LHCN-M2 (cell line): ENCODE measurements at places on chromosomes 5 and 9.

DNA sequence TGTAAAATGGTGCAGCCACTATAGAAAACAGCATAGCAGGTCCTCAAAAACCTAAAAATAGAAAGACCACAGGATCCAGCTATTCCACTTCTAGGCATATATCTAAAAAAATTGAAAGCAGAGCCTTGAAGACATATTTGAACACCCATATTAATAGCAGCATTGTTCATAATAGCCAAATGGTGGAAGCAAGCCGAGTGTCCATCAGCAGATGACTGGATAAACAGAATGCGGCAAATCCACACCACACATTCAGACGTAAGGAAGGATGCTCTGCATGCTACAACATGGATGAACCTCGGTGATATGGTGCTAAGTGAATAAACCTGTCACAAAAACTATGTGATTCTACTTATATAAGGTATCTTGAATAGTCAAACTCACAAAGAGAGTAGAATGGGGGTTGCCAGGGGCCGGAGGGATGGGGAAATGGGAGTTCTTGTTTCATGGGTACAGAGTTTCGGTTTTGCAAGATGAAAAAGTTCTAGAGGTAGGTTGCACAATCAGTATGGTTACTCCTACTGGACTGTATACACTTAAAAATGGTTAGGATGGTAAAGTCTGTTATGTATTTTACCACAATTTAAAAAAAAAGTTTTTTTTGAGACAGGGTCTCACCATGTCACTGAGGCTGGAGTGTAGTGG is 17.1 kb upstream of the HSD17B3 start:
- no peak for DNase-seq

DNA sequence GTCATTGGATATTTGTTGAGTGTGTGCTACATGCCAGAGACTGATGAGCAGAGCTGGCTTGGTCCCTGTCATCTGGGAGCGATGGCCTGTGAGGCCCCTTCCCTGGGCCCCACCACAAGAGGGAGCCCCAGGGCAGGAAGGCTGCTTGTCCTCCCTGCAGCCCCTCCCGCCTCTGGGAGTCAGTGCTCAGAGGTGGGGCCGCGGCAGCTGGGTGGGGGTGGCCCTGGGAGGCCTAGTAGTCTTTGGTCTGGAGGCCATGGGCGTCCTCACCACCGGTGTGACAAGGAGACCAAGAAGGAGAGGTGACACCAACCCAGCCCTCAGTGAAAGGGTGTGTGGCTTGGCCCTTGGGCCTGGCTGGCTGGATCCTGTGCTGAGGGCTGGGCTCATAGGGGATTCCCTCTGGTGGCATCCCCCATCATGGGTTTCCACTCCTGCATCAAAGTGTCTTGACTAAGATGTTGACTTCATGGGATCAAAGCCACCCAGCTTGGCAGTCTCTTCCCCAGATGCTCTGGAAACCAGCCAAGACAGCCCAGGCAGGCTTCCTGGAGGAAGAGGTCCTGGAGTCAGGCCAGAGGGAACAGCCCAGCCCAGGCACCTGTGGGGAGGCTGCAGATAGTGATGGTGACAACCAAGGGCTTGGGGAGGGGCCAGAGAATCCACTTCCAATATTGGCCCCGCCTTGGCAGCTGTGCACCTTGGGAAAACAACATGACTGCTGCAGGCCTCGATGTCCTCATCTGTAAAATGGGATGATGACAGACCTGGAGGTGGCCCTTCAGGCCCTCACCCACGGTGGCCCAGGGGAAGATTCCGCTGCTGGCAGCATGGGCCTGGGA is 166.7 kb downstream of the GAPVD1 start:
- no peak for DNase-seq

- no peak for DNase-seq
These were observed 41.4 kb upstream of the RUSC2 start for GRCh38 chr9:35448496-35448895.

GRCh38 chr5:96096724-96097123 is 135.1 kb upstream of the ELL2 start:
- peak; percentile 73 for DNase-seq

- no peak for DNase-seq
These were observed 60.1 kb upstream of the SLC30A5 start for GRCh38 chr5:69033690-69034089.

- DNase-seq = no peak
These were observed 375.6 kb downstream of the TUSC1 start for GRCh38 chr9:25302601-25303000.

- no peak for DNase-seq
These were observed 7.4 kb upstream of the ENTPD8 start for GRCh38 chr9:137448602-137448962.

DNA sequence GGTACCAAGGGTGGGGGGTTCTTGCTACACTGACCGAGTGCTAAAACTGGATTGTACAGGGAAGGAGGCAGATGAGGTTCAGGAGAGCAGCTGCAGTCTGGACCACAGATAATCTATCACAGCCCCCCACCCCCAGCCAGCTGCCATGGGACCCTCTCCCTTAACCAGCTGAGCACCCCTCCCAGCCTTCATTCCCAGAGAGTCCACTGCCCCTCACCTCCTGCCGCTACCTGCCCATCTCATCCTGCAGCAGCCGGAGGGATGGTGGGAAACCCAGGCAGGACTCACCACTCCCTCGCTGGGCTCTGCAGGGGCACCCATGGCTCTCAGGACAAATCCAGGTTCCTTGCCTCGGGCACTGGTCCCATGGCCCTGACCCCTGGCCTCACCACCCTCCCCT is 66.7 kb downstream of the MRPL36 start:
- no peak for DNase-seq

DNA sequence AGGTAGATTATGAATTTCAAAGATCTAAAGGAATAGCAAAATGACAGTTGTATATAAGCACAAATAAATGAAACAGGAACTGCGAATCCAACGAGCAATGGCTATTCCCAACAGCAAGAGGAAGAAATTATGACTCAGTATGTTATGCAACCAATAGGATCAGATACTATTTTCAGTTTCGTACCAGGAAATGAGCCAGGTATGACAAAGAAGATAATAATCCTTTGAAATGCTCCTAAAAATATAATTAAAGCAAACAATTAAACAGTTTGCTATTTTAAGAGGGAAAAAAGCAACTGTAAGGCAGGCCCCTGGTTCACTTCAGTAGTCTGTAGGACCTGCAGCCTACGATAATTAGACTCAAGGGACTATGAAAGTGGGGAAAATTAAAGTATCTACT is 58.9 kb downstream of the AUH start:
- peak; percentile 81 for DNase-seq

- DNase-seq = peak; percentile 23
These were observed 1060.7 kb downstream of the EFNA5 start for GRCh38 chr5:106610041-106610440.

DNA sequence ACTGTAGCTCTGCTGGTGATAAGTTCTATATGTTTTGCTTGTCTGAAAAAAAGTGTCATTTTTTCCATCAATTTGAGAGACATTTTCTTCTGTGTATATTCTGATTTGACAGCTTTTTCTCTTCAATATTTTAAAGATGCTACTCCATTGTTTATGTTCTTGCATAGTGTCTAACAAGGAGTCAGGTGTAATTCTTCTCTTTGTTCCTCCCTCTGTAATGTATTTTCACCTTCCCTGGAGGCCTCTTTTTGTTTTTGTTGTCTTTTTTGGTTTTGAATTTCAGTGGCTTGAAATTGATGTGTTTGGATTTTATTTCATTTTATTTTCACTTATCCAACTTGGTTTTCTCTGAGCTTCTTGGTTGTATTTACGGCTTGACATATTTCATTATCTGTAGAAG is 75.8 kb downstream of the ADCY2 start:
- no peak for DNase-seq

- DNase-seq = peak; percentile 98
These were observed 21.6 kb downstream of the FBXW11 start for GRCh38 chr5:171984748-171985419.

- peak; percentile 62 for DNase-seq
These were observed 11.1 kb upstream of the CCIN start for GRCh38 chr9:36158122-36158521.

GRCh38 chr5:126693806-126694205 is 83.1 kb upstream of the LMNB1 start:
- no peak for DNase-seq

DNA sequence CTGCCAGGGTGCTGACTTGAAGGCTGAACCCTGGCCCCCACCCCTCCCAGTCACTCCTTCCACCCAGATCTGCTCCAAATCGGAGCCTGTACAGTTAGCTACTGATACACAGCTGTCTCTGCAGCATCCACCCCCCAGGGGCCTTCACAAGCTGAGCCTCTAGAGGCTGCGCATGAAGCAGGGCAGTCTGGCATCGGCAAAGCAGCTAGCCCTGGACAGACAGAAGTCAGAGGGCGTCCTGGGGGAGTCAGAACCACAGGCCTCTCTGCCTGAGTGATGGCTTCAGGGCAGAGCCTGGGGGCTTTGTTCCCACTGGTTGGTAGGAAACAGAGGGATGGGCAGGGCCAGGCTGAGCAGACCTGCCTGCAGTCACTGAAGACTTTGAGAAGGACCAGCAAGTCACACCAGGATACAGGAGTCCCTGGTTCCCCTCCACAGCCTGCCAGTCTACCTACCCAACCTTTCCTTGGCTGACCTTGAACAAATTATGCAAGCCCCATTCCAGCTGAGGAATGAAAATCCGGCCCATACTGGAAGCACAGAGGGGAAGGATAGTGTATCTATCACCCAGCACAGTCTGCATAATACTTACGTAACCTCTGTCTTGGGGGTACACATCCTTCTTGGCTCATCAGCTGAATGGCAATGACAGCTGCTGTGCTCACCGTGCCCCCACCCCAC is 8.8 kb downstream of the VDAC1 start:
- DNase-seq = peak; percentile 25

DNA sequence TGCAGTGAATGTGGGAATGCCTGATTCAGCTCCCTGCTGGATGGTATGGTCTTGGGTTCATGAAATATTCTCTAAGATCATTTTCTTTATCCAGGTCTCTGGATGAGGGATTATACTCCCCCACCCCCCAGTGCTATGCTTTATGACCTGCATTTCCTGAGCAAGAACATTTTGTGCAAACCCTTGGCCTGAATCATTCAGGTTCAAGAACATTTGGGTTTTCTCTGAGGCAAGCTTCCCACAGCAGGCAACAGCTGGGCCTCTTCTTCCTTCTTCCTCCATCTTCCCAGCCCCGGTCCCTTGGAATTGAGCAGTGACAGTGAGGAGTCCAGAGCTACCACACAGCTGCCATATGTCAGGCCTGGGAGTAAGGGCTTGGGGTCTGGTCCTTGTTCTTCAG is 58.6 kb upstream of the TNFSF15 start:
- peak; percentile 89 for DNase-seq

DNA sequence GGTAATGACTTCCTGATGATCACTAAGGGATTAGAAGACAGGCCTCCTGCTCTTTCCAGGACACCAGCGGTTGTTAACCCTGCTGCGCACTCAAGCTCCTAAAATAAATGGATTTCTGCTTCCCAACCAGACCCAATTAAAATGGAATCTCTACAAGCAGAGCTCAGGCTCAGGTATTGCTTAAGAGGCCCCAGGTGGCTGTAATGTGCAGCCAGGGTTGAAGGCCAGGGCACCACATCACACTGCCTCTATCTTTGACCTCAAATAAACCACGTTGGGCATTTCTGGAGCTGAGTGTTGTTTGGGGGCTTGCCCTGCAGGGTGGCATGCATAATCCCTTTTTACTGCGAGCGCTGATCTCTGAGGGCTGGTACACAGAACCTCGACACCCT is 108.0 kb downstream of the FBXO38 start:
- DNase-seq = no peak

DNA sequence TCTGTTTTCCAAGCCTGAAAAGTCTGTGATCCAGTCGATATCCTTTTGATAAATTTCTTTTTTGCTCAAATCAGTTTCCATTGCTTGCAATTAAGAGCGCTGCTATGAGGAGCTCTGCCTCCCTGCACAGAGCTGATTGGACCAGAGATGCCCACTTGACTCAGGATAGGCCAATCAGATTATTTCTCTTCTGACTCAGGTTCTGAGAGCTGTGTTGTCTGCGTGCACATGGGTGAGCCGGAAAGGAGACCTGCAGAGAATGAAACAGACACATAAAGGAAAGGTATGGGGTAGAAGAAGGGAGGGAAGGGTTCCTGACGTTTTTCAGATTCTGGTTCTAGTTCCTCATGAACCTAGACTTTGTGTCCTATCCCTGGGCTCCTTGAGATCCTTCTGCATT is 15.8 kb upstream of the FABP6 start:
- DNase-seq = no peak

- DNase-seq = no peak
These were observed 128.4 kb downstream of the TTC39B start for GRCh38 chr9:15178631-15179030.

DNA sequence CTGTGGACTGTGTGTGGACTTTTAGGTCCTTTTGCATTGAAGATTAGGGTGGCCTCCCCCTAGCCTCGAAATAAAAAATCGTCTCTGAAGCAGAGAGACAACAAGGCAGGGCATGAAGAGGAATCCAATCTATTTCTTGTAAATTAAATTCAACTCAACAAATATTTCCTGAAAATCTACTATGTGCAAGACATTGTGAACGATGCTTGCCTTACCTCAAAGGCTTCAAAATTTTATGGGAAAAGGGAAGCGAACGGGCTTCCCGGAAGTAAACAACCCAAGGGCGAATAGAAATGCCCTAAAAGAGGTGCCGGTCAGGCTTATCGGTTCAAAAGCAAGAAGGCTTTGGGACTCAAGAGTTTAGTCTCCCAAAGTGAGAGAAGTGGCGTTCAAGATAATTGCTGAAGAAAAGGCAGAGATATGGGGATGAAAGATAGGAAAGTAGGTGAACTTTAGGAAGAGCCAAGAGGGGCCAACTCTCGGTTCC is 525 bp downstream of the KIF24 start:
- DNase-seq = no peak

DNA sequence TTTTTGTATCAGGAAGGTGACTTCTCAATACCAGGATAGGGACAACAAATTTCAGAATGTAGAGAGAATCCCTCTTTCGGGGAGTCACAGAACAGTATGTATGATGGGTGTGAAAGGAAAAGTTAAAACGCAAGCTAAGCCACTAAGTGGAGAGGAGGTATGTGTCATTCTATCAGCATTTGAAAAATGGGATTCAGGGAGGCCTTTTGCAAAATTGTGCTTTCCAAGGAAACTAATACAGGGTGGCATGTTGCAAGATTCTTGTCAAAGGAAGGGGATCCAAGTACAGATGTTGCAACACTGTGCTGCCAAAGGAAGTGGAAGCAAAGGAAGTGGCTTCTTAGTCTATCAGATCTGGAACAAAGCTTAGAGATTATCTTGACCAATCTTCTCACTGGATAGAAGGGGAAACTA is 12.6 kb upstream of the TNIP1 start:
- peak; percentile 97 for DNase-seq

GRCh38 chr9:16811987-16812685 is 58.3 kb downstream of the BNC2 start:
- no peak for DNase-seq

- DNase-seq = no peak
These were observed 14.3 kb downstream of the GRIA1 start for GRCh38 chr5:153504726-153505125.

DNA sequence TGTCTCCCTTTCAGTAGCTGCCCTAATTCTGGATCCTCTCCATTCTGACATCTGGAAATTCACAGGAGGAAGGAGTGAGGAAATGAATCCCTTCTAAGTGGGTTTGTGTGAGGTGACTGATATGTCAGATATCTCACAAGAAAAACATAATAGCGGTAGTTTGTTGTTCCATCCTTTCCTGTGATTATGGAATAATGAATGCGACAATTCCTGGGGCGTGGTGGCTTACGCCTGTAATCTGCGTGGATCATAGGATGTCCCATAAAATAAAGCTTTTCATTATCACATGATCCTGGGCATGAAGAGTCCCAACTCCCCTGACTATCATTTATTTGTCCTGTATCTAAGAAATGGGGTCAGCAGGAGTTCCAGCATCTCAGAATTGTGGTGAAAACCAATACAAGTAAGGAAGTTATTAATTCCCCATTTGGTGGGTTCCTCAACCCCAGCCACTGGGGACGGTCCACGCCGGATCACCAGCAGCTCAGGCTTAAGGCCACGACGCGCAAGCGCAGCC is 375 bp upstream of the C5orf24 start:
- DNase-seq = no peak
